ENCODE measurements at places on chromosomes 1 and 21. TPM values are rescaled to one million over a fixed set of nuclear protein-coding genes. Genes with fewer than 3 reads are reported as not detected.

The CDKN2C gene
- total RNA-seq: 14.4 TPM

The RPE65 gene
- not detected for total RNA-seq

The OR2T35 gene
- not detected for total RNA-seq

The CSMD2 gene
- not detected for total RNA-seq

The MTARC2 gene
- not detected for total RNA-seq

DNA sequence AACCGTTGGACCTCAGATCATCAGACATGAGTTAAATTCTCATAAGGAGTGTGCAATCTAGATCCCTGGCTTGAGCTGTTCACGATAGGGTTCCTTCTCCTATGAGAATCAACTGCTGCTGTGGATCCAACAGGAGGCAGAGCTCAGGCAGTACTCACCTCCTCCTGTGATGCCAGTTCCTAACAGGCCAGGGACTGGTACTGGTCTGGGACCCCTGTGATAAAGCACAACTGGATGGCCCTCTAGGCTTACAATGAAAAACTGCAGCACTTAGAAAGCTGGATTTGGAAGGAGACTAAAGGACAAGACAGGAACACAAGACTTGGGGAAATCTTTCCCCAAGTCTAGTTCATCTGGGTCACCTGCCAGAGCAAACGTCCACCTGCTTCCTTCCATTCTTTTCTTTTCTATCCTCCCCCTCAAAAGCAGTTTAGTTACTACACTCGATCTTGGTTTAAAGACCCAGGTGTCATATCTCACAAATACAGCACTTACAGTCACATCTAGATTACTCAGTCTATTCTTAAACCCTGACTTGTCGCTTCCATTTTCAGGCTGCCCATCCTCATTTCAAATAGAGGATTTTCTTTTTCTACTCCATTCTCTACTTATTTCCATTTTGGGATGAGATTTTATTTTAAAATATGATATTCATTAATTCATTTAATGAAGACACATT is 59.8 kb downstream of the PTPN14 start:
- DNase-seq: no peak

GRCh38 chr1:215894617-215895016 is 327.5 kb downstream of the KCTD3 start:
- no peak for DNase-seq

DNA sequence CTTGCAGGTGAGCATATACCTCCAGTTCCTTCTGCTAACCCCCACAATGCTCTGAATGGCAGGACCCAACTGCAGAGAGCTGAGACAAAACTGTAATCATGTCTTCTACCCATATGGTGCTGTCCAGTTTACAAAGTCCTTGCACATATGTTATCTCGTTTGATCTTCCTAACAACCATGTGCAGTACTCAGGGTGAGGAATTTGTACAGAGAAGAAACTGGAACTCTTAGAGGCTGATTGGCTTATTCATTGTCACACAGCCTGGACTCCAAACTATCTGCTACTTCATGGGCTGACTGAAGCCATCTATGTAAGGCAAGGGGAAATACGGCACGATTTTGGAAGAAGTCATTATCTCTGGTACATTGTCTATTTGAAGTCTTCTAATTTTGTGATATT is 191.1 kb downstream of the TNR start:
- DNase-seq: no peak

DNA sequence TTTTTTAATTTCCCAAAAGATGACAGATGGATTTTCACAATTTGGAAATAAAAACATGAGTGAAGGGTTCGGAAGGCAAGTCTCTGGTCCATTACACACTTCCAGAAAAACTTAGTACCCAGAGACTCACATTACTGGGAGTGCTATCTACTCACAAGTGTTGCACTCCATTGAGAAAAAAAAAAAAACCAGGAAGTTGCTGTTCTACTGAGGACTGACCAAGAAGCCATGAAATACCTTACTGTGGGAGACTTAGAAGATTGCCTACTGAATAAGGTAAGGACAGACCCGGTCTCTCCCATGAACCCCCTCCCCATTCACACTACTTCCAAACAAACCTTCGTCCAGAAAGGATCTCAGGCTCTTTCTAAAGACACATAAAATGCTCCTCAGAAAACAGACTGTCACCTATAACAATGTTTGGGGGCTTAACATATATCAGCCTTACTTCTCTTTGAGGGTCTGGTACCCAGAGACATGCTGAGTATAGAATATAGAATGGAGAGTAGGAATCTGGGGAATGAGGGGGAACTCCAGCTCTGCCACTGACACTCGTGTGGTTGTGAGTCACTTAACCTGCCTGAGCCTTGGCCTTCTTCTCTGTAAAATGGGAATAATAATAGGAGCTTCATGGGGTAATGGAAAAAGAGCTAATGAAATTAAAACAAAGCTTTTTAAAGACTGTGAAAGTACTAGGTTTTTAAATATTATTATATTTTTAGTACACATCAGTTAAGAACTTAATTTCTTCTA is 1.4 kb downstream of the MAB21L3 start:
- DNase-seq: no peak

DNA sequence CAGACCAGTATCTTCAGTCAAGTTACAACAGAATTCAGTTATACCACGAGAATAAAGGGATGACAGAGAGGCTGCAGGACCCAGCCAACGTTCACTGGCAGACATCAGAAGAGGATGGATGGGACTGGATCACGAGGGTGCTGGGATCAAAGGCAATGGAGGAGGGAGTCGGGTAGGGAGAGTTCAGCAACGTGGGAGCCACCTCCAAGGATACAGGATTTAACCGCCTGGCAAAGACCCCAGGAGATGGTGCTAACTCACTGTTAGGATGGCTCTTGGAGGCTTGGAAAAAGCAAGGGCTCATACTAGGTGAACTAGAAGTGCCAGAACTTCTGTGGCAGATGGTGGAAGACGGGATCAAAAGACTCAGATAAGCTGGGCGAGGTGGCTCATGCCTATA is 99.1 kb upstream of the DISP3 start:
- DNase-seq: no peak

GRCh38 chr1:19860418-19860817 is 21.8 kb upstream of the OTUD3 start:
- DNase-seq: no peak

GRCh38 chr1:85319491-85319890 is 43.1 kb upstream of the BCL10 start:
- DNase-seq: no peak

- no peak for DNase-seq
Observed at GRCh38 chr1:184254849-184255248, 132.0 kb upstream of the C1orf21 start.

GRCh38 chr1:26389604-26390247 is 17.2 kb upstream of the ZNF683 start:
- DNase-seq: no peak

Measured in activated naive CD4-positive, alpha-beta T cell treated with anti-CD3 and anti-CD28 coated beads for 36 hours (primary cell).